Caki2 (cell line): ENCODE measurements at places on chromosomes 11 and 22. TPM values are rescaled to one million over a fixed set of nuclear protein-coding genes. Genes with fewer than 3 reads are reported as not detected.

Gene ANO1
- total RNA-seq: not detected in 2 replicates

Gene CREB3L1
- not detected in 2 replicates for total RNA-seq

Gene SLC25A17
- total RNA-seq: 24.8 and 52.5 TPM in 2 replicates

Gene UCP3
- 0.12 TPM in 1 of 2 replicates, not detected in the other for total RNA-seq

Gene TRIM29
- total RNA-seq: 0.41 and 2.7 TPM in 2 replicates

Gene TENM4
- 0.17 and 0.70 TPM in 2 replicates for total RNA-seq

Gene FGF19
- not detected in 2 replicates for total RNA-seq

Gene NEFH
- not detected in 2 replicates for total RNA-seq

Gene PITPNM1
- total RNA-seq: 43.8 and 48.4 TPM in 2 replicates

Gene MS4A6A
- total RNA-seq: not detected in 2 replicates

Gene GALNT18
- total RNA-seq: 13.5 and 15.5 TPM in 2 replicates

Gene OR51G1
- total RNA-seq: not detected in 2 replicates

Gene KCNJ1
- 0.10 TPM in 1 of 2 replicates, not detected in the other for total RNA-seq

Gene OR51B5
- total RNA-seq: not detected in 2 replicates

Gene OR4D5
- total RNA-seq: not detected in 2 replicates

Gene CST6
- total RNA-seq: not detected in 2 replicates

Gene PATE2
- total RNA-seq: not detected in 2 replicates

Gene HEPN1
- total RNA-seq: not detected in 2 replicates

Gene SLC22A12
- total RNA-seq: not detected in 2 replicates

Gene SFI1
- 37.4 and 52.4 TPM in 2 replicates for total RNA-seq

Gene TMEM191C
- total RNA-seq: 0.30 TPM in 1 of 2 replicates, not detected in the other

Gene FAT3
- total RNA-seq: 2.7 and 3.7 TPM in 2 replicates

Gene CYB5R2
- not detected in 2 replicates for total RNA-seq

Gene PIM3
- 138 and 142 TPM in 2 replicates for total RNA-seq

Gene C11orf42
- not detected in 2 replicates for total RNA-seq

Gene GRIK4
- total RNA-seq: not detected in 2 replicates

Gene GRM5
- 0.06 and 0.20 TPM in 2 replicates for total RNA-seq

Gene TPH1
- not detected in 2 replicates for total RNA-seq

Gene CBLIF
- total RNA-seq: not detected in 2 replicates

Gene CHRM4
- total RNA-seq: 3.2 TPM in 1 of 2 replicates, not detected in the other

Gene PYGM
- total RNA-seq: 0.23 TPM in 1 of 2 replicates, not detected in the other

Gene PRMT3
- 14.7 and 15.5 TPM in 2 replicates for total RNA-seq

Gene SDF2L1
- 39.5 and 46.1 TPM in 2 replicates for total RNA-seq

Gene KRTAP5-8
- total RNA-seq: not detected in 2 replicates

Gene TRMT2A
- total RNA-seq: 55.3 and 76.4 TPM in 2 replicates

Gene MS4A8
- total RNA-seq: not detected in 2 replicates

Gene PANX3
- total RNA-seq: not detected in 2 replicates

Gene UQCC3
- total RNA-seq: 18.2 and 25.6 TPM in 2 replicates

Gene BAIAP2L2
- 4.0 and 8.1 TPM in 2 replicates for total RNA-seq

Gene PMM1
- 144 and 154 TPM in 2 replicates for total RNA-seq

Gene A4GALT
- total RNA-seq: 5.6 and 8.3 TPM in 2 replicates

Gene POU2AF3
- total RNA-seq: not detected in 2 replicates

Gene SLC22A25
- not detected in 2 replicates for total RNA-seq

Gene LSP1
- not detected in 2 replicates for total RNA-seq

Gene B3GAT1
- not detected in 2 replicates for total RNA-seq

Gene HTR3B
- total RNA-seq: not detected in 2 replicates

Gene MTFP1
- total RNA-seq: 151 and 189 TPM in 2 replicates

Gene RAPSN
- total RNA-seq: not detected in 2 replicates

Gene GDPD4
- total RNA-seq: not detected in 2 replicates

Gene HMOX1
- 118 and 167 TPM in 2 replicates for total RNA-seq

Gene AMOTL1
- 7.3 and 8.7 TPM in 2 replicates for total RNA-seq

Gene UBQLNL
- 0.14 TPM in 1 of 2 replicates, not detected in the other for total RNA-seq

Gene TSSK2
- total RNA-seq: not detected in 2 replicates

Gene RAB38
- 12.7 and 21.2 TPM in 2 replicates for total RNA-seq
